ENCODE measurements at places on chromosomes 7 and 10.

- no peaks in the 10 kb centered on the region for H3K36me3 ChIP-seq
- H3K27me3 ChIP-seq = peaks cover 9% of the 10 kb centered on the region
- H3K27ac ChIP-seq = no peak within 1 kb of the TSS
- peak; percentile 25 for DNase-seq
These were observed at the start of gene SERPINE1 for GRCh38 chr7:101126651-101127459. Gene SERPINE1, plus strand, starts transcription at chr7:101127104. Its CDS starts 1,290 bp downstream, at chr7:101128394.

GRCh38 chr7:70812511-70812910 is 319.4 kb upstream of the GALNT17 start:
- H3K27me3 ChIP-seq = no peaks in the 10 kb centered on the region
- H3K4me1 ChIP-seq = no peaks in the 10 kb centered on the region
- H3K4me3 ChIP-seq = no peak overlapping the region
- no peaks in the 10 kb centered on the region for H3K36me3 ChIP-seq

- no peaks in the 10 kb centered on the region for H3K4me1 ChIP-seq
- no peak overlapping the region for H3K27ac ChIP-seq
- no peak overlapping the region for H3K4me3 ChIP-seq
- no peaks in the 10 kb centered on the region for H3K27me3 ChIP-seq
- DNase-seq = no peak
These were observed 236.0 kb downstream of the SEMA3D start for GRCh38 chr7:84950836-84951235.

DNA sequence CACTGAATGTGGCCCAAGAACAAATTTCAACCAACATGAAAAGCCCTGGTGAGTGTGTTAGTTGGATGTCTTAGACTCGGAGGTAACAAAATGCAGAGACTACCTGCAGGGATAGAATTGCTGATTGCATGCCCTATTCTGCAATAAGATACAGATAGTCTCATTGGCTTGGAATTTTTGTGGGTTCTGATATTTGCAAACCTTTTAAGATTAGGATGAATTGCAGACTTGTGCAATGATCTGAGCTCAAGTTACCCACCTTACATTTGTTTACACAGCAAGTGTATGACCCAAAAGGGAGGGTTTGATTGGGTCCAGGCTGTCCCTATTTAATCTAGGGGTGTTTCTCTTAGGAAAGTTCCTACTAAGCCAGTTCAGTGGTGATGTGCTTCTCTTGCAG is 45.4 kb downstream of the GPR37 start:
- H3K27me3 ChIP-seq = no peaks in the 10 kb centered on the region
- H3K4me3 ChIP-seq = no peak overlapping the region
- no peak overlapping the region for H3K27ac ChIP-seq
- no peaks in the 10 kb centered on the region for H3K4me1 ChIP-seq

- H3K36me3 ChIP-seq = no peaks in the 10 kb centered on the region
- no peak overlapping the region for H3K27ac ChIP-seq
- no peaks in the 10 kb centered on the region for H3K27me3 ChIP-seq
- no peak overlapping the region for H3K4me3 ChIP-seq
- no peak for DNase-seq
These were observed 43.1 kb downstream of the MINPP1 start for GRCh38 chr10:87547734-87548311.

DNA sequence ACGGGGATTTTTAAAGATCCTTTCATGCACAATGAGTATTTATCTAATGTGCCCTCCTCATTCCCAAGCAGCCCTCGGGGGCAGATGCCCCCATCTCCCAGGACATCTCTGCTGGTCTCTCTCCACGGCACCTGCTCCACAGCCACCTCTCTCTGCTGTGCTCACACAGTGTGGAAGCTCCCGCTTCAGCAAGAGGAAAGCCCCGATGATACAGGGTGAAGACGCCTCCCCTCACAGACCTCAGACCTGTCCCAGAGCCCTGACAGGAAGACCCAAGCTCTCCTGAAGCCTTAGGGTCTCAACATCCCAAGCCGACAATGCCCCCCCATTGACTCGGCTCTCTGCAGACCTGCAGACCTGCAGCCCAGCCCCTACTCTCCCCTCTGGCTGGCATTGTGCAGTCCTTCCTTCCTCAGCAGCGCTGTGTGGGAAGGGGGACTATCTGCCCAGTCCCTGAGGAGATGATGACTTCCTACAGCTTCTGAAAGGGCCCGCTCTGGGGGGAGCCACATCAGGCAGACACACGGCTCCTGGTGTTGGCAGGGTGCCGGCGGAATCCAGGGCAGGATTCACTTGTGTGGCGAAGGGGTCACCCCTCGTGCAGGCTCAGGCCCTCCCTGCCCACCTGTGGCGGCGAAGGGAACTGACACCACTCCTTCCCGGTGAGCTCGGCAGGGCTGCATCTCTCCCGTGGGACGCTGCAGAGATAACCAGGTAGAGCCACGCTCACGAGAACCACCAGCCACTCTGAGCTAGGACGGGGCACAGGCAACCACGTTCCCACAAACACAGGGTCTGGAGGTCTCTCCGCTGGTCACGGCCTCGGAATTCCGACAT is 61.8 kb downstream of the PTPRN2 start:
- no peaks in the 10 kb centered on the region for H3K36me3 ChIP-seq
- DNase-seq = no peak
- no peaks in the 10 kb centered on the region for H3K27me3 ChIP-seq
- no peak overlapping the region for H3K27ac ChIP-seq

All from CD8-positive, alpha-beta memory T cell (primary cell).